Testis (tissue), 5 donors: ENCODE measurements at places on chromosomes 4 and X. TPM values are rescaled to one million over a fixed set of nuclear protein-coding genes. Genes with fewer than 3 reads are reported as not detected.

Gene PLAC8
- total RNA-seq, result 0.55 TPM

Gene UCHL1
- total RNA-seq, result 84.2 TPM

Gene MAGEB2
- 53.5 TPM for total RNA-seq

Gene H2BW2
- 6.5 TPM for total RNA-seq

Gene SLIT2
- 5.5 TPM for total RNA-seq

DNA sequence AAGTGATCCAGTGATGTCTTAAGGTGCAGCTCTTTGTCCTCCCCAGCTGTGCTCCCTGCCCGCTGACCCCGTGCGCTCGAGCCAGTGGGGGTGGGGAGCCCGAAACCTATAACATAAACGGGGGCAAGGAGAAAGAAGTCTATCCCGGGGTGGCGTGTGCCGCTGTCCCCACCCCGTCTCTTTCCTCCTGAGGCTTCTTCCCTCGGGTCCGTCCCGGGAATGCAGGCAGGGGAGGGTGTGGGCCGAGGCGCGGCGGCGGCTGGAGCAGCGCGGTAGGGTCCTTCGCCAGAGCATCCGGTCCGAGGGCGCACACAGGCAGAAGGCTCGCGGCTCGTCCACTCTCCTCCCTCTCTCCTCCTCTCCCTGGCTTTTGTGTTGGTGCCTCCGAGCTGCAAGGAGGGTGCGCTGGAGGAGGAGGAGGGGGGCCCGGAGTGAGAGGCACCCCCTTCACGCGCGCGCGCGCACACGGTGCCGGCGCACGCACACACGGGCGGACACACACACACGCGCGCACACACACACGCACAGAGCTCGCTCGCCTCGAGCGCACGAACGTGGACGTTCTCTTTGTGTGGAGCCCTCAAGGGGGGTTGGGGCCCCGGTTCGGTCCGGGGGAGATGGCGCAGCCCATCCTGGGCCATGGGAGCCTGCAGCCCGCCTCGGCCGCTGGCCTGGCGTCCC, at the start of gene RAB33A:
RAB33A (plus strand) TSS at position 517 of the 681 bp plus-strand sequence; CDS start at position 618, 101 bp downstream.
- H3K27ac ChIP-seq, result no peak within 1 kb of the TSS
- H3K4me3 ChIP-seq, result peak within 1 kb of the TSS; percentile 18
- no peaks in the 10 kb centered on the region for H3K36me3 ChIP-seq
- peaks cover 3% of the 10 kb centered on the region for H3K4me1 ChIP-seq

DNA sequence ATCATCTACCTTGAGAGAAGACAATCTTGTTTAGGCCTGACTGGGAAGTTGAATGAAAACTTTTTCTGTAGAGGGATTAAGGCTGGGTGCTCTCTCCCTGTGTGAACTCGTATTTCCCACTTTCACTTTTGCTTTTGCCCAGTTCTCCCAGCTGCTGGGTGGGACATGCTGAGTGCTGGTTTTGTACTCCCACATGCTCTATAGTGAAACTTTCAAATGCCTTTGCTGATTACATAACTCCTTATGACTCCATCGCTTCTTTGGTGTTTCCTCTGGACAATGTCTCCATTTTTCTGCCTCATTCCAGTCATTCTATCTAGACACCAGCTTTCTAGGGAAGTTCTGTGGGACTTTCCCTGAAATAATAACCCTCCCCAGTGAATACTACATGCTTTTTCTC, 100.5 kb downstream of the CLNK start:
- H3K27ac ChIP-seq, result no peak overlapping the region
- H3K36me3 ChIP-seq, result no peaks in the 10 kb centered on the region
- no peaks in the 10 kb centered on the region for H3K27me3 ChIP-seq
- peaks cover 3% of the 10 kb centered on the region for H3K4me1 ChIP-seq
- no peak overlapping the region for H3K4me3 ChIP-seq

DNA sequence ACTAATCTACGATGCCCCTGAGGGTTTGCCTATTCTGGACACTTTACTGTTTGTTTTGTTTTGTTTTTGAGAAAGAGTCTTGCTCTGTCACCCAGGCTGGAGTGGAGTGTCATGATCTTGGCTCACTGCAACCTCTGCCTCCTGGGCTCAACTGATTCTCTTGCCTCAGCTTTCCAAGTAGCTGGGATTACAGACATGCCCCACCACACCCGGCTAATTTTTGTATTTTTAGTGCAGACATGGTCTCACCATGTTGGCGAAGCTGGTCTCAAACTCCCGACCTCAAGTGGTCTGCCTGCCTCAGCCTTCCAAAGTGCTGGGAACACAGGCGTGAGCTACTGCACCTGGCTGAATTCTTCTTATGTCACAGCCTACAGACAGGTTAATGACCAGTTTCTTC, 70.7 kb downstream of the MFAP3L start:
- H3K36me3 ChIP-seq, result no peaks in the 10 kb centered on the region
- DNase-seq, result no peak
- no peaks in the 10 kb centered on the region for H3K27me3 ChIP-seq
- no peaks in the 10 kb centered on the region for H3K4me1 ChIP-seq

GRCh38 chrX:37646254-37646653, 39.3 kb upstream of the XK start:
- no peaks in the 10 kb centered on the region for H3K36me3 ChIP-seq
- no peak for DNase-seq
- no peaks in the 10 kb centered on the region for H3K27me3 ChIP-seq
- H3K27ac ChIP-seq, result no peak overlapping the region

- no peak overlapping the region for H3K27ac ChIP-seq
- DNase-seq, result no peak
- no peaks in the 10 kb centered on the region for H3K27me3 ChIP-seq
- no peaks in the 10 kb centered on the region for H3K36me3 ChIP-seq
- no peak overlapping the region for H3K4me3 ChIP-seq
- H3K4me1 ChIP-seq, result no peaks in the 10 kb centered on the region
Observed at GRCh38 chr4:699816-700580, 5.6 kb upstream of the PCGF3 start.

- H3K36me3 ChIP-seq, result no peaks in the 10 kb centered on the region
- H3K4me3 ChIP-seq, result no peak overlapping the region
- H3K27me3 ChIP-seq, result no peaks in the 10 kb centered on the region
- peaks cover 7% of the 10 kb centered on the region for H3K4me1 ChIP-seq
Observed at GRCh38 chr4:15457406-15458201, 12.1 kb upstream of the CC2D2A start.

DNA sequence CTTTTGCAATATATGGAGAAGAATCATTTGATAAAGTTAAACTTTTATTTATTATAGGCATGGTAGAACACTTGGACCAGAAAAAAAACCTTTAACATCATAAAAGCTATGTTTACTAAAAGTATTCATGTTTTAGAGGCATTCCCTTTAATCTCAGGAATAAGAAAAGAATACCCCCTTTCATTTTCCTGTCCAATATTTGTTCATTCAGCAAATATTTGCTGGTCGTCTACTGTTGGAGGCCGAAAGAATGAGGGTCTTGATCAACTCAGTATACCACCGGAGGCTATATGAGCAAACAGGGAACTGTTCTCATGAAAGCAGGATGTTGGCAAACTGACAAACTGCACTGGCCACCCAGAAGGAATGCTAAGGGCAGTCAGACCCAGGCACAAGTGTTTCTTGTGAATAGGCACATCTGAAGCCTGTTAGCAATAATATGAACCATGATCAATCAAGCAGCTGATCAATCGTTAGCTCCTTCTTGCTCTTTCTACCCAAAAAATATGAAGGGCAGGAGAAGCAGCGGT, 480.8 kb upstream of the FAT1 start:
- no peak overlapping the region for H3K4me3 ChIP-seq
- H3K36me3 ChIP-seq, result no peaks in the 10 kb centered on the region
- no peaks in the 10 kb centered on the region for H3K27me3 ChIP-seq
- H3K4me1 ChIP-seq, result no peaks in the 10 kb centered on the region
- no peak overlapping the region for H3K27ac ChIP-seq

DNA sequence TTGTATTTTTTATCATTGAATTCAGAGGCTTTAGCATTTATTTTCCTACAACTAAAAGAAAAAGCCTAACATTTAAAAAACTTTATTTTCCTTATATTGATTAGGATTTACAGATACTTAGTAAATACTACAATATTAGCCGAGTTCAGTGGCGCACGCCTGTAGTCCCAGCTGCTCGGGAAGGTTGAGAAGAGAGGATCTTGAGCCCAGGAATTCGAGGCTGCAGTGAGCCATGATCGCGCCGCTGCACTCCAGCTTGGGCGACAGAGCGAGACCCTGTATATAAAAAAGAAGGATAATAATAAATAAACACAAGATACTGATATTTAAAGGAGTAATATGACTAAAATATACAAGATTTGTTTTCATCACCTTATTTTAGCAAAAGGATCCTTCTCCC, 681 bp upstream of the UPF3B start:
- H3K4me1 ChIP-seq, result no peaks in the 10 kb centered on the region
- DNase-seq, result peak; percentile 19
- no peaks in the 10 kb centered on the region for H3K27me3 ChIP-seq
- H3K4me3 ChIP-seq, result peak overlapping the region; percentile 73
- no peaks in the 10 kb centered on the region for H3K36me3 ChIP-seq

GRCh38 chr4:158850800-158851644, 82.2 kb downstream of the FNIP2 start:
- H3K27me3 ChIP-seq, result no peaks in the 10 kb centered on the region
- H3K36me3 ChIP-seq, result no peaks in the 10 kb centered on the region
- DNase-seq, result no peak
- no peaks in the 10 kb centered on the region for H3K4me1 ChIP-seq

DNA sequence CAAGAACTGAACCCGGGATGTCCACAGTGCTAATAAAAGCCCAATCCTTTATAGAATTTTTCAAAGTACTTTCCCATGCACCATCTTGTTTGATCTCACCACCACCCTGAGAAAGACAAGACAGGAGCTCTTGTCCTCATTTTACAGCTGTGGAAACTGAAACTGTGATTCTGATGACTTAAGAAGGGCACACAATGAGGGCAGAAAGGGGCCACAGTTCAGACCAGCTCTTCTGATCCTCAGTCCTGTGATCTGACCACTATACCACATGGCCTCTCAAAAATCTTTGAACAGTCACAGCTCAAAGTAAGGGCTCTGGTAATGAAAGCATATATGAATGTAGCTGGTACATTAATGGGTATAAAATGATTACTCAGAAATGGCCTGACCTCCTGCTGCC, 127.3 kb upstream of the CPEB2 start:
- H3K4me3 ChIP-seq, result no peak overlapping the region
- no peak for DNase-seq
- no peaks in the 10 kb centered on the region for H3K4me1 ChIP-seq
- H3K36me3 ChIP-seq, result no peaks in the 10 kb centered on the region
- H3K27ac ChIP-seq, result no peak overlapping the region
- H3K27me3 ChIP-seq, result no peaks in the 10 kb centered on the region

GRCh38 chr4:138576684-138577083, 334.5 kb upstream of the SLC7A11 start:
- H3K4me1 ChIP-seq, result no peaks in the 10 kb centered on the region
- no peak overlapping the region for H3K27ac ChIP-seq
- no peak for DNase-seq

DNA sequence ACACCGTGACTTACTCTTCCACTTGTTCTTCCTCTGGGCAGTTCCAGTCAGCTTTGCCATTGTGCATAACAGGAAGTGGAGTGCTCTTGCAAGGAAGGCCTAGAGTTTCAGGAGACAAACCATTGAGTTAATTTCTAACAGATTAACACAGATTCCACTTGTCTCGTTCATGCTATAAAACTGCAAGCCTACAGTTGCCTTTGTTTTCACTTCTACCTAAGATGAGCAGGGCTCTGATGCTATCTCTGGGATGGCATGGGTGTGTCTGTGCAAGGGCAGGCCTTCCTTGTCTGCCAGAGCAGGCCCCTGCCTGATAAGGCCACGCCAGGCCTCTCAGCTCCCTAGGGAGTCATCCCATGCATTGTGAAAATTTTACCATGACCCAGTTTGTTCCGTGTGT, 67.7 kb upstream of the PGRMC2 start:
- H3K36me3 ChIP-seq, result no peaks in the 10 kb centered on the region
- H3K4me1 ChIP-seq, result peaks cover 9% of the 10 kb centered on the region
- H3K27me3 ChIP-seq, result no peaks in the 10 kb centered on the region

GRCh38 chr4:179196511-179196910, 1754.3 kb upstream of the AGA start:
- H3K27me3 ChIP-seq, result no peaks in the 10 kb centered on the region
- no peaks in the 10 kb centered on the region for H3K36me3 ChIP-seq
- no peak for DNase-seq
- H3K4me3 ChIP-seq, result no peak overlapping the region
- H3K27ac ChIP-seq, result no peak overlapping the region

- no peaks in the 10 kb centered on the region for H3K36me3 ChIP-seq
- no peak for DNase-seq
- H3K27me3 ChIP-seq, result no peaks in the 10 kb centered on the region
- H3K4me3 ChIP-seq, result no peak overlapping the region
- no peak overlapping the region for H3K27ac ChIP-seq
- H3K4me1 ChIP-seq, result peaks cover 10% of the 10 kb centered on the region
Observed at GRCh38 chr4:74968456-74969164, 35.7 kb downstream of the PARM1 start.
